Calu3 (cell line): ENCODE measurements at places on chromosomes 1 and 21. TPM values are rescaled to one million over a fixed set of nuclear protein-coding genes. Genes with fewer than 3 reads are reported as not detected.
A peak's percentile ranks its signal among the peaks of the same experiment; 100 is the strongest.

- DNase-seq: no peak
Measured at GRCh38 chr1:37031429-37031828, 2.9 kb downstream of the GRIK3 start.

The TAL1 gene
- total RNA-seq: not detected in 2 replicates

The AJAP1 gene
- total RNA-seq: not detected in 2 replicates

- no peak for DNase-seq
Measured at GRCh38 chr1:93814795-93815340, 64.1 kb downstream of the DNTTIP2 start.

The SPOCD1 gene
- 6.3 and 8.4 TPM in 2 replicates for total RNA-seq

DNA sequence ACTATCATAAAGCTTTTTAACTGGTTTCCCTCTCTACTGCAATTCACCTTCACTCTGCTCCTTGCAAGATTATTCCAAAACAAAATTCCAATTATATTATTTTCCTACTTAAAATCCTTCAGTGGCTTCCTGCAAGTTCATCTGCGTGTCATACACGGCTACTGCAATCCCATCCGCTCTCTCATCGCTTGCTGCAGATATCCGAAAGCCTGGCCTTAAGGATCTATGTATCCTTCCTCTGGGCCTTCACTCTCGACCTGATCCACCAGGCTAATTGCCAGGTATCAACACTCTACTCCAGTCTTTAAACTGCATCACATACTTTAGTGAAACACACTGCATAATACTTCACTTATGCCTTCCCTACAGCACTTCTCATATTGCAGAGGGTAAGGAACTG, 44.0 kb downstream of the VAV3 start:
- no peak for DNase-seq

The BTBD8 gene
- total RNA-seq: 3.8 and 4.0 TPM in 2 replicates

GRCh38 chr1:245550720-245551043, 395.9 kb downstream of the KIF26B start:
- no peak for DNase-seq

- no peak for DNase-seq
Measured at GRCh38 chr1:63868268-63868781, 94.5 kb downstream of the ROR1 start.

DNA sequence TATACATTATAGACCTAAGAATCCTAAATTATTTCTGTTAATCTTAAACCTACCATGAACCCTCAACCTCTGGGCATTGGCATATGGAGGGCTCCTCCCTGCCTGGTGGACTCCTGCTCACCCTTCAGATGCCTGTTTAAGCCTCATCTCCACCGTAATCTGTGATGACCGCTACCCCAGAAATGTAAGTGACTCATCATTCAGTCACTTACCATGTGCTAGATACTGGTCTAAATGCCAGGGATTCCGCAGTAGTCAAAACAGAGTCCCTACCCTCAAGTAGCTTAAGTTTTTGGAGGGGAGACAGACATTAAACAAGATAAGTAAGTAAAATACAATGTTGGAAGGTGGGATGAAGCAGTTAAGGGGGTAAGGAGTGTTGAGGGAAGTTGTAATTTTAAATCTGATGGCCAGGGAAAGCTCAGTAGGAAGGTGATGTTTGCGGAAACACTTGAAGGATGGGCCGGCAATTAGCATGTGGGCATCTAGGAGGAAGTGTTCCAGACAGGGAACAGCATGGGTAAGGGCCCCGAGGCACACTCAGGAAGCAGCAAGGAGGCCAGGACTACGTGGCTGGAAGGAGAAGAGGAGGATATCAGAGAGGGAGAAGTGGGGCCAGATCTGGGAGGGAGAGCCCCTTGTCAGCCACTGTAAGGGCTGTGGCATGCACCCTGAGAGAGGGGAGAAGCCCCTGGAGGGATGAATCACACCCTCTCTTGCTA, 141.7 kb upstream of the HOOK1 start:
- DNase-seq: no peak

The ZSWIM5 gene
- total RNA-seq: 0.24 and 0.40 TPM in 2 replicates

- DNase-seq: no peak
Measured at GRCh38 chr1:175514387-175514953, 228.9 kb downstream of the TNR start.

GRCh38 chr1:86993269-86993985, 79.0 kb downstream of the HS2ST1 start:
- no peak for DNase-seq

DNA sequence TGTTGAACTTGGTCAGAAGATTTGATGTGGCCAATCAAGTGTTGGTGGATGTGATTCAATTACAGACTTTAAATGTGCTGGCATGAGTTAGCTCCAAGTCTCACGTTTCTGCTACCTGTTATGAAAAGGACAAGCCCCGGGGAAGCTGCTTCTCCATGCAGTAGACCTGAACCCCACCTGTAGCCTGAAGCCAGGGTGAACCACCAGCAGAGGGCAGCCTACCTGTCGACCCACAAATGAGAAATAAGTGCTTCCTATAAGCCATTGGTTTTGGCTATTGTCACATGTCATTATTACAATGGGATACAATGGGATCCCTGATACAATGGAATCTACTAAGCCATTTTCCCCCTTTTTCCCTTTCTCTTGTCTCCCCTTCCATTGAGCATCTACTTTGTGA, 230.2 kb downstream of the PRDM2 start:
- no peak for DNase-seq

GRCh38 chr1:40810927-40811326, 27.3 kb downstream of the KCNQ4 start:
- no peak for DNase-seq

GRCh38 chr1:20740781-20741180, 8.3 kb upstream of the SH2D5 start:
- DNase-seq: no peak

DNA sequence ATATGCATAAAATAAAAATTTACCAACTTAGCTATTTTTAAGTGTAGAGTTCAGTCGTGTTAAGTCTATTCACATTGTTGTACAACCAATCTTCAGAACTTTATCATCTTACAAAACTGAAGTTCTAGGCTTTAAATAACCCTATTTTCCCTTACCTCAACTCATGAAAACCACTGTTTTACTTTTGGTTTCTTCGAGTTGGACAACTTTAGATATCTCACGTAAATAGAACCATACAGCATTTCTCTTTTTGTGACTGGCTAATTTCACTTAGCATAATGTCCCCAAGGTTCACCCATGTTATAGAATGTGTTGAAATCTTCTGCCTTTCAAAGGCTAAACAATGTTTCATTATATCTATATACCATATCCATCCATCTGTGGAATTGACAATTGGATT, 819.0 kb upstream of the ADGRL4 start:
- DNase-seq: no peak

The TACSTD2 gene
- total RNA-seq: 293 TPM in 2 replicates

The PRELP gene
- total RNA-seq: not detected in 2 replicates

The TMEM269 gene
- 0.94 and 1.7 TPM in 2 replicates for total RNA-seq

GRCh38 chr1:87905651-87906050, 577.0 kb downstream of the LMO4 start:
- DNase-seq: no peak

The TLCD4 gene
- 34.7 and 52.1 TPM in 2 replicates for total RNA-seq

The KCNJ9 gene
- total RNA-seq: not detected in 2 replicates

- no peak for DNase-seq
Measured at GRCh38 chr1:230930986-230931385, 47.7 kb downstream of the TTC13 start.

GRCh38 chr1:183836598-183836997, 31.7 kb downstream of the RGL1 start:
- no peak for DNase-seq

DNA sequence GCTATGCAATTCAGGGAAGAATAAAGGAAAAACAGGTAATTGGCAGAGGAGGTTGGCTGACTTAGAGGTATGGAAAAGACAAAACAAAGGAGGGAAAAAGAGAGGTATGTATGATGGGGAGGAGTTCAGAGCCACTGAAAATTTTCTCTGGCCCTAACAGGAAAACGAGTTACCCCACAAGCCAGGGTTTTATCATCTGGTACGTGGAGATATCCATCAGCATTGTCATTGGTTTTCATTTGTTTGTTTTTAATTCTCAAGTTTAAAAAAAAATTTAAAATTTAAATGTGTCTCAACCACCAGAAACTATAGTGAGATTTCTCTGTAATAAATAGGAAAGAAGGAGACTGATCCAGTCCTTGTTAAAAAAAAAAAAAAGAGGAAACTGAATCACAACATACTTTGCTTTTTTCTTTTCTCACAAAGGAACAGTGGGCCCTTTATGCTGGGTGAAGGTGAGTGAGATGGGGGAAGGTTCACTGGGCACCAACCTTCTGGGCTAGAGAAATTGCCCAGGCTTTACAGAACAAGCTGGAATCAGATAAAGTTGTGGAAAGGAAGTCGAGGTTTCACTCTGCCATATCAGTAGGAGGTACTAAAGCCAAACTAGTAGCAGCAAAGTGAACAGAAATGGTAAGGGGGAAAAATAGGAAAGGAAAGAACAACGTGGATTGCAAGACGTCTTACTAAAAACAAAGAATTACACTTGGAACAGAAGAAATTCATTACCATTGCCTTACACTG, 2.7 kb downstream of the IFNAR2 start:
- no peak for DNase-seq

DNA sequence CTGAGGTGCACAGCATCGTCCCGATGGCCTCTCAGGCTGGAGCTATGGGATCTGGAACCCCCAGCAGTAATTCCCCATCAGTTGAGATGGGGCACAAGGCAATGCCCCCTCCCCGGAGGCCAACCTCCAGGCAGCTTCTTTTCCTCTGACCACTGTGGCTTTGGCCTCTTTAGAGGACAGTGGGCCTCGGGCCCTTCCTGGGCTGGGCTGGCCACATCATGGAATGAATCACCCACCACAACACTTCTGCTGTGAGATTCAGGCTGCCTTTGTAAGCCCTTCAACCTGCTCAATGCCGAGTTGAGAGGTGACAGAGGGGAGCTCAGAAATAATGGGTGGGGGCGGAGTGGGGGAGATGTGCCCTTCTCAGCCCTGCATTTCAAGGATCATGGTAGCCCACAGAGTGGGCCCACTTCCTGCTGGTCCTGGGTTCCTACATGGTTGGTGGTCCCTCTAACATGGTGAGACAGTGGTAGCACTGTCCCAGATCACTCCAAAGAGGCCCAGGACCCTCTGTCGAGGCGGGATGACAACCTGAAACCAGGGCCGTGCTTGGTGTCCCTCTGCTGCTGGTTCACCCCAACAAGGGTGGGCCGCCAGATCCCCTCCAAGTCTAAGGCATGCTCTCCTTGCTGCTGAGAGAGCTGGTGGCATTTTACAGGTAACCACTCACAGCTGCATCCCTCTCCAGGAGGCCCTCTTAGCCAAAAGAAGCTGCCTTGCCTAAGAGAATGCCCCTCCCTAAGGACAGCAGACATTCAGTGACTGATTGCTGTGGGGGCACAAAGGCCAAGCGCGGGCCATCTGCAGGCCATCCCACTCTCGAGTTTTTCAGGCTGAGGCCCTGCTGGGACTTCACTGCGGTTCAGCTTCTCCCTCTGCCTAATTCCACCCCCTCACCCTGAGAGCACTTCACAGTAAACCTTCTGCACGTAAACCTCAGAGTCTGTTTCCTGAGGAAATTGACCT, 29.7 kb upstream of the EVA1B start:
- DNase-seq: peak; percentile 37

DNA sequence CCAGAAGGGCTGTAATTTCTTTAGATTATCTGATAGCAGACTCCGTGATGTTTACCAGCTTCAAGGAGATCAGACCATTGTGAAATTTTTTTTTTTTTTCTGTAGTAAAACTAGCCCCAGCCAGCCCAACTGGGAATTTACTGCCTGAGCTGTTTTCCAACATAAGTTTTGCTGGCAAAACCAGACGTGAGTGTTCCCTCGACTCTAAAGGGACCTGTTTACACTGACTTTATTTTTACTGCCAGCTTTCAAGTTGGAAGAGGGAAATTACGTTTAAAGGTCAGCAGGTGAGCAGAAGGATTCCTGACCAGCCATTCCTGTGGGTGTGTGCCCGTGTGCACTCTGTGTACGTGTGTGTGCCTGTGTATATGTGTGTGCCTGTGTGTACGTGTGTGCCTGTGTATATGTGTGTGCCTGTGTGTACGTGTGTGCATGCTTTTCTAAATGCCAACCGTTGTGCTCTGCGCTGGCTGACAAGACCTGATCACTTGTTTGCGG, 374 bp downstream of the MAB21L3 start:
- DNase-seq: no peak

- DNase-seq: no peak
Measured at GRCh38 chr1:59766227-59766855, 48.4 kb upstream of the HOOK1 start.

DNA sequence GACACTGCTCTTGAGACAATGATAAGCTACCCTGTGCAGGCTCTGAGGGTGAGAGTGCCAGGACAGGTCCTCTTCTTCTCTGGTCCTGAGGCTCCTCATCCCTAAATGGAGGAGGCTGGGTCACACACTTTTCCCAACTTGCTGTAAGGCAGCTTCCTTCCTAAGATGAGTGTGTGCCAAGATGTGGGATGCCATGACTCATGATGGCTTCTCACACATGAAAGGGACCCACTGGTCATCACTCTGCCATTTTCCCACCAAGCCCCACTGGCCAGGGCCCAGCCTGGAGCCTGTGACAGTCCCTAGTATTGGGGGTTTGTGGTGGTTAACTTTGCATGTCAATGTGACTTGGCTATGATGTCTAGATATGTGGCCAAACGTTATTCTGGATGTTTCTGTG, 54.4 kb downstream of the CNIH3 start:
- DNase-seq: no peak

- no peak for DNase-seq
Measured at GRCh38 chr1:67823615-67824014, 9.7 kb downstream of the GNG12 start.

DNA sequence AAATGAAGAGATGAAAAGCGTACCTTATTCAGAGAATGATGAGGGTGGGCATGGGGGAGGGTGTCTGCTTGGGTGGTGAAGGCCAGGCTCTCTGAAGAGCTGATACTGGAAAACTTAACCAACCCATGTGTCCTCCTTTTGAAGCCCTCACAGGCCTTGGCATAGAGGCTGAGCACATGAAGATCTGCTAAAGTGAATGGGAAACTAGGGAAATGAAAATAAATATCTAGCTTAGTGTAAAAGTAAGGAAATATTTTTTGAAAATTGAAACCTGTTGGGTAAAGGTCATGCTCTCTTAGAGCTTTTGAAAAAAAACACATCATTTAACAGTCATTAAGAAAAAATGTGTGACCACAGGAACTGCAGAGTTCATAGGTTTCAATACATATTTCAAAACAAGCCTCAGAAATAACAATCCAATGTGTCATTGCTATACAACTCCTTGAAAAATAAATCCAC, 40.5 kb upstream of the RALGPS2 start:
- no peak for DNase-seq

The CHIA gene
- total RNA-seq: not detected in 2 replicates
